ENCODE measurements at places on chromosomes 2 and 18.

DNA sequence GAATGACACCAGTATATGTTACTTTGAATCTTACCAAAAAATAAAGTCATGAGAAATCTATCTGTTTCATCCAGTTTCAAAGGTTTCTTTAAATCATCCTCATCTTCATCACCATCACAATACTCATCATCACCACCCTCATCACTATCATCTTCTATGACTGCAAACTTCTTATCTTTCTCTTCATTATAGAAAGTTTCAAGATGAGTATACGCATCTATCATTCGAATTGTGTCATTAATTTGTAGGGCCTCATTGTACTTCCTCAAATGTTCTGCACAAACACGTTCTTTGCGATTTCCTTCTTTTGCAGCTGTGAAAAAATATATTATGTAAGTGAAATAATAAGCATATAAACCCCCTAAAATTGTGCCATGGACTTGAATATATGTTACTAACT is 34.1 kb upstream of the FAP start:
- DNase-seq, result no peak

DNA sequence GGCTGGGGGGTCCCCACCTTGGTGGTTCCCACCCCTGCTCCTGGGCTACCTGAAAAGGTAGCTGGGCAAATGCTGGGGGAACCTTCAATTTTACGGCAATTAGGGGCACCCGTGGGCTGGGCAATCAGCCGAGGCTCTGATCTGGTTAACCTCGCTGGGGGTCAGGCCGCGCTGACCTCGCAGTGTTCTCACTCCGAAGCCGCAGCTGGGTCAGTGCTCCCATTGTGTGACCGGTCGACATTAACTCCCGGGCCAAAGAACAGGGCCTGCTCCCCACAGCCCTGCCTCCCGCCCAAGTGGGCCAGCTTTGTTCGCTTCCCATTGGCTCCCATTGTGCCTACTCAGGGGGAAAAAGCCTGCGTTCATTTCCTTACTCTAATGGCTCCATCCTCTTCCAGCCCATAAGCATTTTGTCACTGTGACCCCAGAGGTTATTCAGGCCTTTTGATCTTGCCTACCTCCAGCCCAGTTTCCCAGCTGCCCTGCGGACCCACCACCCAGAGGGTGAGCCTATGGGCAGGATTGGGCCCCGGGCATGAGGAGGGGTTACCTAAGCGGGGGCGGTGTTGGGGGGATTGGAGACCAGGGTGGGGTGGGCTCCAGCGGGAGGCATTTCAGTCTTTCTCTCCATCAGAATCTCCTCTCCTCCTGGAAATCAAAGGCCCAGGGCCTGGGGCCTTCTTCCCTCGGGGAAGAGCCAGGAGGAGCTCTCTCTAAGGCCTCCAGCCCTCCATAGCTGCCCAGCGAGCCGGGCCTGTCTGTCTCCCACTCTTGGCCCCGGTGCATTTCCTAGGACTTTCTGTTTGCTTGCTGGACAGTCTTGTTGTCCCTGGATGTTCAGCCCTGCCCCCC is 90.1 kb downstream of the MYCN start:
- no peak for DNase-seq

GRCh38 chr2:180657054-180657453 is 323.4 kb upstream of the UBE2E3 start:
- DNase-seq, result no peak

DNA sequence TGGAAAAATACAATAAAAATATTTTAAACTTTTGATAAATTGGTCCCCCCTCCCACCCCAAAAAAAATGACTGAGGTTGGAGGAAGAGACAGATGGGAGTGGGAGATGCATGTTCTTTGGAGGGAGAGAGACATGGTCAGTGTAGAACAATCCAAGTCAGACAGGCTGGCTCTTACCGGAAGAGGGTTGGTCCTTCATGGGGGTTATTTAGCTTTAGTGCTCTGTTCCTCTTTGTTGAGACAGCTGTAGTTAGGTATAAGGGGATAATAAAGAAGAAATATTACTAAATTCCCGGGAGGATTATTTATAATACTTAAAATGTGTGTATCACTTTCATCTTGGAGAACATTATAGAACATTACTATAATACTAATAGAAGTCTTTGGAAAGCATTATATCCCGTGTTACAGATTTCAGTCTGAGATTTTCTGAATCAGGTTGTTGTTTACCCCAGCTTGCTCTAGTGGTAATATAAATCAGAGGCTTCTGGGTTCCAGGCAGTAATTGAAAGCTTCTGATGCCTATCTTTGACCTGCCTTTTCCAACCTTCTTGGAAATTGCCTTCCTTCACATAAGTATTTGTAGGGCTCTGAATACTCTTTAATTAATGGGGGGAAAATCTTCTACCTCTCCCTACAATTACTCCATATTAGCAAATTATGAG is 87.7 kb downstream of the SPTBN1 start:
- DNase-seq, result no peak

DNA sequence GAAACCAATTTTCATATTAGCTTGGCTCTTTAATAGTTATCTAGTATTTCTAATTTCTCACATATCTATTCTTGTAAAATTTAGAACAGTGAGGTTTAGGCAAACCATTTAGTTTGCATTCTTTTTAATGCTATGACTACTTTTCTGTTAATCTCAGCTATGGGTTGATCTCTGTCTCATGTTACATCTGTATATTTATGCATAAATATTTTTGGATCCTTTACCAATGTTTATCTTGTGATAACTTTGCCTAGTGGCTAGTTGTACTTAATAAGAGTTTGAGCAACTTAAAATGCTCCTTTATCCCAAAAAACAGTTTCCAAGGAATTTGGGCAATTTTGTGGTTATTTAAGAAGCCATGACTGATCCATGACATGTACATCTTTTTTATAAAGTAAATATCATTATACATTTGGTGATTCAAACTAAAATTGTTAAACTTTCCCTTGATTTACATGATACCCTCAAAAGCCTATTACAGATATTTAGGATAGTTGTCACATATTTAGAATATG is 86.3 kb downstream of the R3HDM1 start:
- DNase-seq, result no peak

- DNase-seq, result no peak
Measured at GRCh38 chr2:236774171-236774570, 204.5 kb downstream of the ACKR3 start.

- no peak for DNase-seq
Measured at GRCh38 chr2:119219873-119220272, 3.8 kb upstream of the STEAP3 start.

DNA sequence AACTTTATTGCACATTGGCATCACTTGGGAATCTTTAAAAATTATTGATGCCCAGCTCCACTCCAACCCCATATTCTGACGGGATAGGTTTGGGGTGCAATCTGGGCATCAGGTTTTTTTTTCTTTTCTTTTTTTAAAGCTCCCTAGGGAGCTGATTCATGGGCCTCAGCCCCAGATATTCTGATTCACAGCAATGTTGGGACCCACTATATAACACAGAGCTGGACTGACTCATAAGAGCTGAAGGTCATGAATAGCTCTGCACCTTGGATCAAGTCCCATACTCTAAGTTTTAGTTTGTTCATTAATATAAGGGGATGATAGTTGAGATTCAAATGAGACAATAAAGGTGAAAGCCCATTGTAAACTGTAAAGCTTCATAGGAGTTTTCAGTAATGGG is 191.1 kb upstream of the REV1 start:
- no peak for DNase-seq

All from left renal cortex interstitium (tissue), 4 donors.